ENCODE measurements at places on chromosomes 11 and 22. TPM values are rescaled to one million over a fixed set of nuclear protein-coding genes. Genes with fewer than 3 reads are reported as not detected.

DNA sequence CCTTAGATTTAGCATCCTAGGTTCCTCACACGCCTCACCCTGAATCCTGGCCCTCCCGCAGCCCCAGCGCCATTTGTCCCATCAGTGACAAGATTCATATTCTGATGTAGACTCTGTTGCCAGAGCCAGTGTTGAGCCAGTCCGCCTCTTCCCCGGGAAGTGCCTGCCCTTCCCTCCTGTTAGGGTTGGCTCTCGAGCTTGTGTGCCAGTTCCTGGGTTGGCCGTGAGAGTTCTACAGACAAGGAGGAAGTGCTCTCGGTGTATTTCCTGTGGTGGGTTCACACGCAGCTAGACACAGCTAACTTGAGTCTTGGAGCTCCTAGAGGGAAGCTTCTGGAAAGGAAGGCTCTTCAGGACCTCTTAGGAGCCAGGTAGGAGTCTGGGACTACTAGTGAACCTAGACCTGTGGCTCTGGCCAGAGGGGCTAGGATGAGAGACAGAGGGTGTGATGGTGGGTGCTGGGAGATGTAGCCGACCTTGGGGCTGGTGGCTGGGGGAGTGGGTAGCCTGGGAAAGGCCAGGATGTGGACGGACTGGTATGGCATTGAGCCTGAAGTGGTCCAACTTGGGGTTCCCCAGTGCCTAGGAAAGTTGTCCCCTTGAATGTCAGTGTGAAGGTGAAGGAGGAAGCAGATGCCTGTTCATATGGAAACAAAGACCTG lies at the start of gene IL18BP:
Gene IL18BP, plus strand, starts transcription at position 261 of the 662 bp plus-strand sequence. CDS start 1,076 bp downstream, outside the sequence.
- H3K36me3 ChIP-seq: peaks cover 3% of the 10 kb centered on the region
- peak within 1 kb of the TSS; percentile 90 for H3K27ac ChIP-seq
- no peak for DNase-seq
- H3K27me3 ChIP-seq: no peaks in the 10 kb centered on the region
- H3K4me1 ChIP-seq: no peaks in the 10 kb centered on the region

- H3K4me3 ChIP-seq: no peak within 1 kb of the TSS
- DNase-seq: no peak
- no peak within 1 kb of the TSS for H3K27ac ChIP-seq
- H3K27me3 ChIP-seq: no peaks in the 10 kb centered on the region
- no peaks in the 10 kb centered on the region for H3K4me1 ChIP-seq
Observed at GRCh38 chr11:65879617-65880016, at the start of gene CTSW. Gene CTSW, plus strand, starts transcription at chr11:65879837. Its CDS starts 18 bp downstream, at chr11:65879855.

DNA sequence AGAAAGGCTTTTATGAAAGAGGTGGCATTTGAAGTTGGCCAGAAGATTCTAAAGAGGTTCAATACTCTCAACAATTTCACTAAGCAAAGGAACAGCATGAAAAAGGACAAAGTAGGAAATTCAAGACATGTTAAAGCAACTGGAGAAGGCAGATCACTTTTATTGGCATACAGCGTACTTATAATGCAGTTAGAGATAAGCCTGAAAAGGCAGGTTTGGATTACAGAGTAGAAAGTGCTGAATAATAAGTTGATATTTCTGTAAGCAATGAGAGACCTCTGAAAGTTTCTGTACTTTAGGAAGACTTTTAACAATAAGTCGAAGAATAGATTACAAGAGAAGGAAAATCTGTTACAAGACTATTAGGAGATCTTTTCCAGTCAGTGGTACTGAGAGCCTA lies 25.1 kb downstream of the MTMR2 start:
- H3K27me3 ChIP-seq: no peaks in the 10 kb centered on the region
- no peaks in the 10 kb centered on the region for H3K4me1 ChIP-seq
- H3K27ac ChIP-seq: no peak overlapping the region
- no peak overlapping the region for H3K4me3 ChIP-seq
- H3K36me3 ChIP-seq: no peaks in the 10 kb centered on the region

PDE2A gene
- 67.0 TPM for total RNA-seq

MAPK1 gene
- total RNA-seq: 49.9 TPM

Data from breast epithelium (tissue), 4 donors.